ENCODE measurements at places on chromosomes 3 and 15. TPM values are rescaled to one million over a fixed set of nuclear protein-coding genes. Genes with fewer than 3 reads are reported as not detected.

- peaks cover 28% of the 10 kb centered on the region for H3K4me1 ChIP-seq
- no peaks in the 10 kb centered on the region for H3K27me3 ChIP-seq
- H3K36me3 ChIP-seq = peaks cover 39% of the 10 kb centered on the region
- no peak overlapping the region for H3K27ac ChIP-seq
Observed at GRCh38 chr3:38005076-38006020, 14.8 kb downstream of the VILL start.

The BFSP2 gene
- not detected for total RNA-seq

The RGMA gene
- 55.7 TPM for total RNA-seq

DNA sequence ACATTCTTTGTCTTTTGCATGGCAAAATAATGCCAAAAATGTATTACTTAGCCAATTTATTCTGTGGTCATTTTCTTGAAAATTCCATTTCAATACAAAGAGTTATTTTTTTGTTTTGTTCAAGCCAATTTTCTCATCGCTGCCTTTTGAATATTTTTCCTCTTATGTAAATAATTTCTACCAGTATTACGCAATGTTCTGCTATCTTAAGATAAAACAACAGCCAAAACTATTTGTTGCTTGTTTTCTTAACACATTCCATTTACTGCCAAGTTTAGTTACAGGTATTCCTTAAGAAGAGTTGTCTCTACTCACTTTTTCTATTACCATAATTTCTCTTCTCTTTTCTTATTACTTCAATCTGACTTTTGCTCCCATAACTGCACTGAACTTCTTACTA, 163.1 kb downstream of the ROBO1 start:
- DNase-seq = no peak
- peaks cover 26% of the 10 kb centered on the region for H3K4me1 ChIP-seq
- no peaks in the 10 kb centered on the region for H3K27me3 ChIP-seq
- H3K36me3 ChIP-seq = no peaks in the 10 kb centered on the region

DNA sequence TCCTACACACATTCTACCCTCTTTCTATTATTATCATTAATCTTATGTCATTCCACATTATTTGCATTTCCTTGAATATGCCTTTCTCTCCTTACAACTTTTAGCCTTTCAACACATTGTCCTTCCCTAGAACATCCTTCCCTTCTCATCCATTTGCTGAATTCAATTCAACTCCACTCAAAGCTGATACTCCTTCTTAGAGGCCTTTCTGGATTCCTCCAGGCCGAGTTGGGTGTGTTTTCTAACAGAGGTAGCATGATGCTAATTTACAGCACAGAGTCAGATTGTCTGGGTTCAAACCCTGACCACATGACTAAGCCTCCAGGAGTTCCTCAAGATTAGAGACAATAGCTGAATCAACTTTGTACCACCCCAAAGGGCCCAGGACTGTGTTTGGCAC, 63.4 kb upstream of the IL12A start:
- H3K27ac ChIP-seq = no peak overlapping the region
- no peak overlapping the region for H3K4me3 ChIP-seq

DNA sequence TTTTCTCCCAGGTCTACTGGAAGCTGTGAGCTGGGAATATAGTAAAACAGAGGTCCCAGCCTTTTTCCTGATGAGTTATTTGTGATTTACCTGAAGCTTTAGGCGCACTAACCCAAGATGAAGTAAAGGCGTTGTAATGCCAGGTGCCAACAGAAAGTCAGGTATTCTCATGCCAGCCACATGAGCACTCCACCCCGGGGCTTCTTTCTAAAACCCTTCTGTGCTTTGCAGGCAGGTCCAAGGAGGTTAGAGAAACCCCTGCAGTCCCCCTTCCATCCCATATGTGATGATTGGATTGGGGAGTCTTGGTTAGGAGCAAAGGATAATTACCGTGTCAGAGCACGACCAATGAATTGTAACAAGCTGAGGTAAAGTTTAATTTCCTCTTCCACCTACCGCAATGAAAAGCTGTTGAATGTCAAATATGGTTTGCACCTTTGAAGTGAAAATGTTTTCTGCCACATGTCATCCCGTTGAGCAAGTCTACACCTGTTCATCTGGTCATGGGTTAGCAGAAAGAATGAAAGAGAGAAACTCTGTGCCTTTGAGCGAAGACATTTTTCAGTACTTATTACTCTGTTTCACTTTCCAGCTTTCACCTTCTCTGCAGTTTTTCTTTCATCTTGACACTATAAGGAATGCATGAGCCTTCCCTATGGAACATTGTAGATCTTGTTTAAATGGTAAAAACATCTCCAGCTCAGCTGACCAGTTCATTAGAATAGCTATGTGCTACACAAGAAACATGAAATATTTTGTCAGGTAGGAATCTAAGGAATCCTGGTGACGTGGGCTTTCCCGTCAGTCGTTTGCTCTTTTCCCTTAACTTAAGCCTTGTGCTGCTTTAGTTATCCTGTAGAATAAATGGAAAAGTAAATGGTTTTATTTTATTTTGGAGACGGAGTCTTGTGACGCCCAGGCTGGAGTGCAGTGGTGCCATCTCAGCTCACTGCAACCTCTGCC, 204.6 kb upstream of the IL12A start:
- no peaks in the 10 kb centered on the region for H3K36me3 ChIP-seq
- peak overlapping the region; percentile 12 for H3K27ac ChIP-seq
- H3K4me3 ChIP-seq = peak overlapping the region; percentile 29
- DNase-seq = no peak
- H3K4me1 ChIP-seq = peaks cover 91% of the 10 kb centered on the region
- H3K27me3 ChIP-seq = no peaks in the 10 kb centered on the region

DNA sequence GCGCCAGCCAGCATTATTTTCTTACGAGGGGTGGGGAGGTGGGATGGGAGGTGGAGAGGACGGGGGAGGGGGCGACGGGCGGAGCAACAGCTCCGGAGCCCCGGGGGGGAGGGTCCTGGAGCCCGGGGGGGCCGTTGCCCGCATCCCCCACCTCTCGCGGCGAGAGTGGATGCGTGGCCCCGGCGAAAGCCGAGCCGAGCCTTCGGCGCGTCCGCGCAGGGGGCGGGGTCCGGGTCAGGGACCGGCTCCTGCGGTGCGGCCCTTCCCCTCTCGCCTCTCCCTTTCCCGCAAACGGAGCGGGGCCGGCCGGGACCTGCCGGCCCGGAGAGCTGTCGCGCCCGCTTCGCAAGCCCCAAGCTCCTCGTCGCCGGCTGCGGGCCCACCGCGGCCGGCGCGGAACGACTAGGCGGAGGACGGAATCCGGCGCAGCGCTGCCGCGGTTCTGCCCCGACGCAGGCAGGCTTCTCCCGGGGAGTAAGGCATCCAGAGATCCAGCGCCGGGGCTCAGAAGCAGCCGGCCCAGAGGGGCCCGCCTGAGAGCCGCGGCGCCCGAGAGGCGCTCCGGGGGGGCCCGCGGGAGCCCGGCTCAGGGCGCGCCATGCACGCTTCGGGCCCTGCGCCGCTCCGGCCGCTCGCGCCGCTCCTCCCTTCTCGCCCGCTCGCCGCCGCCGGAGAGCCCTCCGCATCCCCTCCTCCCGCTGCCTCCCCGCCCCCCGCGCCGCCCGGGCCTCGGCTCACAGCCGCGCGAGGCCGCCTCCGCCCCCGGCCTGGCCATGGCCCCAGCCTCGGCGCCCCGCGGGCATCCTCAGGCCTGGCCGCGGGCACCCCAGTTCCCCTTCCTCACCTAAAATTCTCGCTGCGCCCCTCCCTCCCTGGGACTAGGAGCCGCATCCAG, 459 bp upstream of the ADCY5 start:
- no peak for DNase-seq
- H3K4me1 ChIP-seq = peaks cover 6% of the 10 kb centered on the region

DNA sequence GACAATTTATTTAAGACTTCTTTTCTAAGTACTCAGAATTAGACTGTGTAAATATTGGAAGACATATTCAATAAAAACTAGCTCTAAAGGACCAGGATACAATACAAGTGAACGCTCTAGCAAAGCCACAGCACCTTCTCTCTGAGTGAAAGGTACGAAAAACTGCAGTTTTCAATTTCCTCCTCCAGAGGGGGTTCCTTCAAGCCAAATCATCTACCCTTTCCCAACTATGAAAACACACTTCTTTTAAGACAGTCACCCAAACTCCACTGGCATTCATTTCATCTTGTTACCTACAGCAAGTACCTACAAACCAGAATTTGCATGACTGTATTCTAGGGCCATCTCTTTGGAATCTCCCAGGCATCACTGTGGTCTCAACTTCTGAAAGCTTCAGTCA, 165.8 kb downstream of the ERC2 start:
- no peaks in the 10 kb centered on the region for H3K36me3 ChIP-seq
- no peaks in the 10 kb centered on the region for H3K27me3 ChIP-seq
- H3K4me3 ChIP-seq = no peak overlapping the region
- no peak for DNase-seq

- no peaks in the 10 kb centered on the region for H3K36me3 ChIP-seq
- no peak overlapping the region for H3K4me3 ChIP-seq
- no peaks in the 10 kb centered on the region for H3K27me3 ChIP-seq
- H3K27ac ChIP-seq = no peak overlapping the region
- H3K4me1 ChIP-seq = peaks cover 7% of the 10 kb centered on the region
- no peak for DNase-seq
Observed at GRCh38 chr3:73538486-73538885, 86.3 kb downstream of the PDZRN3 start.

GRCh38 chr3:102105193-102105592, 255.9 kb downstream of the NFKBIZ start:
- no peak overlapping the region for H3K27ac ChIP-seq
- H3K27me3 ChIP-seq = no peaks in the 10 kb centered on the region
- no peaks in the 10 kb centered on the region for H3K4me1 ChIP-seq

The NAA50 gene
- 78.2 TPM for total RNA-seq

DNA sequence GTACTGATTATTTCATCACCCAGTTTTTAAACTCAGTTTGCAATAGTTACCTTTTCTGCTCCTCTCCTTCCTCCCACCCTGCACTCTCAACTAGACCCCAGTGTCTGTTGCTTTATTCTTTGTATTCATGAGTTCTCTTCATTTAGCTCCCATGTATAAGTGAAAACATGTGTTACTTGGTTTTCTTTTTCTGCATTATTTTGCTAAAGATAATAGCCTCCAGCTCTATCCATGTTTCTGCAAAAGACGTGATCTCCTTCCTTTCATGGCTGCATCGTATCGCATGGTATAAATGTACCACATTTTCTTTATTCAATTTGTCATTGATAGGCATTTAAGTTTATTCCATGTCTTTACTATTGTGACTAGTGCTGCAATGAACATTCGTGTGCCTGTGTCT, 79.0 kb downstream of the NAALADL2 start:
- no peak for DNase-seq
- no peak overlapping the region for H3K27ac ChIP-seq
- H3K27me3 ChIP-seq = no peaks in the 10 kb centered on the region

DNA sequence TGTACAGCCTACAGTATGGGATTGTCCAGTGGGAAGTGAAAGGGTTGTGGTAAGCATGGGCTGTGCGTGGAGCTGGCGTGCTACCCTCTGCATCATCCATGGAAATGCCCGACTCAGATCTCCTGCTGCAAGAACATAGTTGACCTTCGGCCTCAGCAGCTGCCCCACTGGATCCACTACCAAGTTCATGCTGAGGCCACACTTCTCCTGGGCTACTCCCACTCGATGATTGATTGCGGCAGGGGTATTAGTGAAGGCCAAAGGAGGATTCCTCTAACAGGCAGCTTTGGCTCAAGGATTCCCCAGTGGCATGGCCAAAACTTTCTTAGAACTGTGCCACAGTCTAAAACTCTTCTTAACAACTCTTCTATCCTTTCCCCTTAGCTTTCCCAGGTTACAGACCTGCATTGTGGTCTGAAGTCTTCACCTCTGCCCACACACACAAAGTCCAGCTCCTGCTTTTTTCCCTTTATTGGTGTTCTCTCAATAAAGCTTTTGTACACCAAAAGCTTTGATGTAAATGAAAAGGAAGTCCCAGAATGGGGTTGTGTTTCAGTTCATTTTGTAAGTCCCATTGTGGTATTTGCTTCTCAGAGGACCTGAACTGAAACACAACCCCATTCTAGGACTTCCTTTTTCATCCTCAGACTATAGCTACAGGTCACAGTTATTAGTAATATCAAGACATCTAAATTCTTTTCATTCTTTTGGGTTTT, 4.9 kb upstream of the TBC1D5 start:
- H3K4me1 ChIP-seq = peaks cover 5% of the 10 kb centered on the region
- DNase-seq = no peak
- no peaks in the 10 kb centered on the region for H3K27me3 ChIP-seq

DNA sequence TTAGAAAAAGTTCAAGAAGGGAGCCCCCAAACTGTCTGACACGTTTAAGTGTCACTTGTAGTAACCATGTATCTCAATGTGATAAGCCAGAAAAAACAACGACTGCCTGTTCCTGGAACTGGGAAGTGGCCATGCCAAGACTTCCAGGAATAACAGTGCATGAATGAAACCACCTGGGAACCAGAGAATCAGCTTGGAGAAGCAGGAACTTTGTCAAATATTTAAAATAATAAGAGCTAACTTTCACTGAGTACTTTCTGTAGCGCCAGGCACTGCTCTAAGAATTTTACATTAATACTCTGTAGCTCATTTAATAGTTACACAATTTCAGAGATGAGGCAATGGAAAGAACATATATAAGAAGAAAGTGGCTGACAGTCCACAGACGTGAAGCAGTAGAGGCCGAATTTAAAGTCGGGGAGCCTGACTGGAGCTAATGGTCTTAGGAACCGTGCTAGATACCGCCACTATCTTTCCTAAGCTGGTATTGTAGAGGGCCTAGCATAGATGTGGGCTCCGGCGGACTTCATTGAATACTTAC, 876 bp downstream of the PLSCR1 start:
- H3K27ac ChIP-seq = peak overlapping the region; percentile 99
- H3K36me3 ChIP-seq = no peaks in the 10 kb centered on the region
- H3K4me3 ChIP-seq = peak overlapping the region; percentile 98

DNA sequence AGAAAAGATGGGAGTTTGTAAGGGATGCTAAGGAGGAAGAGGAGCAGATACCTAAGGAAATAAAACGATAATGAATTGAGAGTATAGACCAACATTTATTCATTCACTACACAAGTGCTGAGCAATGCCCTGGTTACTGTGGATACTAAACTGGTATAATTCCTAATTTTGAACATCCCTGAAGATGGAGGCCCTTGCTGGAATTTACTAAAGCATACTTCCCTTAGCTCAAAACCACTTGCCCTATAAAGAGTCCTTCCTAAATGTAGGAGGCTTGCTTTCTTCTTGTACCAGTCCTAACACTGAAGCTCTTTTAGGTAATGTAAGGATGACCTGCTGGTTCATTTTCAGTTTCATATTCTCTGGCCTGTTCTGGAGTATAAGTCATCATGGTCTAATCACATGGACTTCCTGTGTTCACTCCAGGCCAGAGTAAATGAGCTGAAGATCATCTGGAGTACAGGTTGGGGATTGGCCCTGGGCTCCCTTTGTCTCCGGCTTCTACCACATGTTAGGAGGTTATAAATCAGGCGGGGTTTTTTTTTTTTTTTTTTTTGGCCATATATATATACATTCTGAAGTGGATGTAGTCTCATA, 40.1 kb upstream of the MTMR10 start:
- no peaks in the 10 kb centered on the region for H3K27me3 ChIP-seq
- H3K27ac ChIP-seq = no peak overlapping the region

DNA sequence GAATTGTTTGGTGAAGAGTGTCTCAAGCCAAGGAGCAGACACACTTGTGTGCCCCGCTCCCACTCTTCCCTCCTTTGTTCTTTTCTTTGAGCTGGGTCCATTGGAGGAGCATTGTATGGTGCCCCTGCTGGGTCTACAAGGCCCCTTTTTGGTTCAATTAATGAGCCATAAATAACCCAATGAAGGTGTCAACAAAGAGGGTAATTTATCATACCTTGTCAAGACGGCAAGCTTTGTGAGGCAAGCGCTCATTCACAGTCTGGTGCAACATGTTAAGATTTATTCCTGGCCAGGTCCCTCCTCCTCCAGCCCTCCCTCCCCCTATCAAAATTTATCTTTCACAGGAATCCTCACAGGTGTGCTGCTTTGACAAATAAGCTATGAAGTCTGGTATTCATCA, 300.1 kb downstream of the RORA start:
- no peaks in the 10 kb centered on the region for H3K27me3 ChIP-seq
- H3K4me1 ChIP-seq = peaks cover 19% of the 10 kb centered on the region
- no peak overlapping the region for H3K4me3 ChIP-seq
- H3K27ac ChIP-seq = no peak overlapping the region
